ENCODE measurements at places on chromosomes 2 and 18.

DNA sequence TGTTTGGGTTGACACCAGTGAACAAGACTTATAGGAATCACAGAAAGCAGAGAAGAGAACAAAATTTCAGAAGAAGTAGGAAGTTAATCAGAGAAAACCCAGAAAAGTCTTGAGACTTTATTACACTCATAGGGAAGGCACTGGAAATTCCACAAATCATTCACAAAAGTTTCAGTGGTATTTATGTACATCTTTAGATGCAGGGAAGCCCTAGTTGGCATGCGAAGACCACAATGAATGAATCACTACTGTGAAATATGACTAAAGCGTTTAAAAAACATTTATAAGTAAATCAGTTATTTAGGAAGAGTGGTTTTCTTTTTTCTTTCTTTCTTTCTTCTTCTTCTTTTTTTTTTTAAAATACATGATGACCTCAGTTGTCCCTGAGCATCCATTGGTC lies 105.1 kb downstream of the NUP35 start:
- DNase-seq = no peak

DNA sequence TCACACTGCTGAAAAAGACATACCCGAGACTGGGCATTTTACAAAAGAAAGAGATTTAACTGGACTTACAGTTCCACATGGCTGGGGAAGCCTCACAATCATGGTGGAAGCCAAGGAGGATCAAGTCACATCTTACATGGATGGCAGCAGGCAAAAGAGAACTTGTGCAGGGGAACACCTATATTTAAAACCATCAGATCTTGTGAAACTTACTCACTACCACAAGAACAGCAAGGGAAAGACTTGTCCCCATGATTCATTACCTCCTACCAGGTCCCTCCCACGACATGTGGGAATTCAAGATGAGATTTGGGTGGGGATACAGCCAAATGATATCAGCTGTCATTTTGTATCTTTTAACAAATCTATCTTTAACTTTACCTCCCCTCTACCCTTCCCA lies 251.1 kb upstream of the RASGRP3 start:
- no peak for DNase-seq

- DNase-seq = no peak
These were observed 101.4 kb downstream of the FARSB start for GRCh38 chr2:222554517-222554916.

- no peak for DNase-seq
These were observed 1033.2 kb upstream of the NXPH2 start for GRCh38 chr2:139813340-139813739.

- no peak for DNase-seq
These were observed 333.1 kb upstream of the HNRNPA3 start for GRCh38 chr2:176879426-176879995.

GRCh38 chr2:43021791-43022509 lies 204.5 kb downstream of the ZFP36L2 start:
- DNase-seq = no peak

DNA sequence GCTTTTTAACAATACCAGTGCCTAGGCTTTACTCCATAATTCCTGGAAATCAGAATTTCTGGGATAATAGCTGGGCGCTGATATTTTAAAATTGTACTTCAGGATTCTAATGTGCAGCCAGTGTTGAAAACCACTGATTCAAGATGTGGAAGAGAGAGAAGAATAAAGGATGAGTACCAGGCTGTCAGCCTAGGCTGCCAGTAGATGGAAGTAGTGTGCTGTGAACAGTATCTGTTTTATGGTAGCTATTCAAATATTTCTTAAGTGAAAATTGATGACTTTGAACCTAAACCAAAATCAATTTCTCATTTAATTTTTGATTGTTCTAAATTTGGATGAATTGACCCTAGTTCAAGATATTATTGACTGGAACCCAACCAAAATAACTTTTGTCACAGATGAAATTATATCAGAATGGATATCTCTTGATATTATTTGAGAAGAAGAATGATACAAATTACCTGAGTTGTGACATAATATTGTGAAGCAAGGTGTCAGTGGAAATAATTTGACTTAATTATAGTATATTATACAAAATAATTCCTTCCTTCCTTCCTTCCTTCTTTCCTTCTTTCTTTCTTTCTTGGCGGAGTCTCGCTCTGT lies 88.0 kb downstream of the COMMD1 start:
- no peak for DNase-seq

DNA sequence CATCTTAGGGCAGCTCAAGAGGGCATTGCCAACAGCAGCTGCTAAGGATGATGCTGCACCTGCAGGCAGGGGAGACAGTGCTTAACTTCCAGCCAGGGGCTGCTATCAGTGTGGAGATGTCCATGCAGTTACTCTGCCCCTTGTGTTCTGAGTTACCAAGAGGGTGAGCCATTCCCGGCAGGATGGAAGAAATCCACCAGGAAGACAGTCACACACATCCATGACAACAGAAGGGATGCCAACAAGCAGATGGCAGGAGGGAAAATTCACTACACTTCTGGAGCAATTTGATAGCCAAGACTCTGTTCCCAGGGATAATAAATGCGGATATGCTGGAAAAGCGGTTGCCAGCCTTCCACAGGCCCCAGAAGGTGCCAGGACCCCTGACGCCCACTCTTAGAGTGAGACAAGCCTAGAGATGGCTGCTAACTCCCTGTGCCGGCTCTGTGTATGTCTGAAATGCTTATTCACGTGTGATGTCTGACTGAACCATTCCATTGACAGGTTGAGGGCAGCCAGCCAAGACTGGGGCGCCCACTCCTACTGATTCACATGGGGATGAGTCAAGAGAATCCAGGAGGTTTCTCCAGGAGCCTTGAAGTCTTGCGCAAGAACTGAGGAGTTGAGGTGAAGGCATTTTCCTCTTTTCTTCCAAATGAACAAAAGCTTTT lies 24.5 kb downstream of the LOXHD1 start:
- no peak for DNase-seq

DNA sequence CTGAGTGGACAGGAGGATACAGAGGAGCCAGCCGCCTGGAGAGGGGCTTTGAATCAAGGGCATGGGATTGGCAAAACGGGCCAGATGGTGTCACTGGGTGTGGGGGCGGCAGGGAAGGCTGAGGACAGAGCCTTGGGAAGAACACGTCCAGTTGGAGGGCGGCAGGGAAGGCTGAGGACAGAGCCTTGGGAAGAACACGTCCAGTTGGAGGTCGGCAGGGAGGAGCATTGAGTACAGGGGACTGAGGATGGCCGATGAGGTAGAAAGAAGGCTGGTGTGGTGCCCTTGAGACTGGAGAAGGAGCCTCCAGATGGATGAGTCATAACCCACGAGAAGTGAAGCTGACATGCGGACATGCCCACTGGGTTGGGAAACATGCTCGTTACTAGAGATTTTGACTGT lies 4.5 kb downstream of the HES6 start:
- DNase-seq = no peak

- DNase-seq = no peak
These were observed 100.5 kb downstream of the CDC42EP3 start for GRCh38 chr2:37570773-37571586.

GRCh38 chr2:160347269-160347863 lies 146.2 kb downstream of the RBMS1 start:
- DNase-seq = no peak

DNA sequence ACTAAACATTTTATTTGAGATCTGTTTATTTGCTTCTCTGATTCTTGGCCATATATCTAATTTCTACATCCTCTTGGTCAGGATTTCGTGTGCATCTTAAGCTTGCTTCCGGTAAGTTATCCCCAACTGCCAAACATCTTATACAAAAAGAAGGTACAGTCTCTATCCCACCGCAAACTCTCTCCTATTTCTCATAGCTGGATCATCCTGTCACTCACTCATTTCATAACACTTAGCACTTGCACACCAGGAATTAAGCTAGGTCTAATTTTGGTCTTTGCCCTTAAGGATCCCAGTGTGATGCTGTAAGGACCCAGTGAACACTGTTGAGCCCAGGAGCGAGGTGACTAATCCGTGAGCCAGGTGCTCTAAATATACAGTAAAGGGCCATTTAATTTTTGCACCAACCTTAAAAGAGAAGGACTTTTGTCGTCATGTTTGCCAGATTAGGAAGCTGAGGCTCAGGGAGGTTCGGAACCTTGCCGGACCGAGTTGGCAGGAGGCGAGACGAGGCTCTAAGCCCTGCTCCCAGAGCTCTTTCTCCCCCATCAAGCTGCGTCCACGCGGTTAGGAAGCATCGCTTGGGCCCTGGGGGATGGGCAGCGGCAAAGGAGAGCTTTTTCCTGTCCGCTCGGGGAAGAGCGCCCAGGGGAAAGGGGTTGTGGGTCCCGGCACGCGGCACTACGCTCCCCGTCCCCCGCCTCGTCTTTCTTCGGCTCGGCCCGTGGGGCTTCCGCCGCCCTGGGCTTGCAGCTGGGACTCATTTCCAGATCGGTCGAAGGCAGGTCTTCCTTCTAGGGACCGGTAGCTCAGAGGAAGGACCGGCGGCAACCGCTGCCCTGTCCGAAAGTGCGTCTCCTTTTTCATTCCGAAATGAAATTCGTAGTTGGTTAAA lies 4.1 kb upstream of the ITPRIPL1 start:
- DNase-seq = peak; percentile 27

GRCh38 chr2:189624648-189625355 lies 36.5 kb upstream of the ASNSD1 start:
- no peak for DNase-seq

DNA sequence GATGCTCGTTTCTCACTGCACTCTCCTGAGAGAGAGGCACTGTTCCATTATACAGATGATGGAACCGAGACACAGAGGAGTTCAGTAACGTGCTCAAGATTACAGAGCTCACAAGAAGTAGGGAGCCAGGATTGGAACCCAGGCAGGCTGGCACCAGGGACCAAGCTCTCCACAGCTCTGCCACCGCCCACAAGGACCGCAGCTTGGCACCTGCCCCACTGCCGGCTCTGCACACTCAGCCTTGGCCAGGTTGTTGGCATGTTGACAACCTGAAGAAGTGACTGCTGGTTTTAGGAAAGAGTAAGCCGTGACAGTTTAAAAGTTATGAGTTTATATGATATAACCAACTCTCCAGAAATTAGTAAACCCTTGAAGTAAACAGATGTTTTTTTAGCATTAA lies 48.0 kb upstream of the ITM2C start:
- DNase-seq = no peak

GRCh38 chr2:25482341-25482740 lies 140.6 kb upstream of the DNMT3A start:
- no peak for DNase-seq

GRCh38 chr2:241884951-241885290 lies 15.4 kb downstream of the RTP5 start:
- DNase-seq = no peak

- DNase-seq = no peak
These were observed 283.8 kb downstream of the RDH14 start for GRCh38 chr2:18276583-18277075.

DNA sequence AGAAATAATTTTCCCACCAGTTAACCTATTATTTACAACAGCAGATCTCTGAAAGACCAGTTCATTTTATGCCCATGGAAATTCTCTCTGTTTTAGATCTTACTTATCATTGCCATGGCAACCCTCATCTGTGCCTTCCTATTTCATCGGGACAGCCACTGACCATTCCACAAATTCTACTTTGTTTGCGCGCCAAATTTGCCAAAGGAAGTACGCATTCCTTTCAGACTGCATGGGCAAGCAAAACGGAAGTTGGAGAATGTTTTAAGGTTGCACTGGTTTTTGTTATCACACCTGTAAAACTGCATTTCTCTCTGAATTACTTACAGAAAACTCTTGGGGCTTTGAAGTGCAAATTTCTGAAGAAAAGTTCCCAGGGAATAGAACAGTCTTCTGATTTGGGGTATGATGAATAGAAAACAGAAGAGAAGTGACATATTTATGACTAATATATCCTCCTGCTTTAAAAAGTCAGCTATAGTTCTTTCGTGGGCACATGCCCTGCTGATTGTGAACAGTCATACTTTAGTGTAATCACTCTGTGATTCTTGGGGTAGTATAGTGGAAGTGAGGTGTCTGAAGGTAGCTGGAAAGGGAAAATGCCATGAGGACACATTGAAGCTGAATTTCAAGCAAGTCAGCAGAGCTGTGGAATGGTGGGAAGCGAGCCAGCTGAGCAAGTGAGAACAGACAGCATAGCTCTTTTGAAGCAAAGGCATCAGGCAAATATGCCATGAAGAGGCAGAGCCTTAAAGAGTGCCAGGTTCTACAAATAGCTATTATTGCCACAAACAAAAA lies 20.9 kb downstream of the NETO1 start:
- no peak for DNase-seq

DNA sequence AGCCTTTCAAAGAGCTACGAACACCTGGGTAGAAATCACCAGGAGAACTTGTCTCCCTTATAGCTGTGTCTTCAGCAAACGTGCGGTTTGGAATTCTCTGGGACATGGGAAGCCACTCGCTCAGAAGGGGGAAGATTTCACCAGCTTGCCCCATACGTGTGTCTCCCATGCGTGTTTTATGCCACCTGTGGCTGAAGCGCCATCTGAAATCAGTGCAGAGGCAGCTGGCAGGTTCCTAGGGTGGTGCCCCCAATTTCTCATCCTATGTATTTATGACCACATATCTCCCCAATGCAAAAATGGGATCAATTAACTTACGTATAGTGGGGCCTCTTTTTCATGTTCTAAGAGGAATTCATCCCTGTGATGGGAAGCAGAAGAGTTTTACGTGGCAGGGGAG lies 81.6 kb downstream of the TPO start:
- no peak for DNase-seq

DNA sequence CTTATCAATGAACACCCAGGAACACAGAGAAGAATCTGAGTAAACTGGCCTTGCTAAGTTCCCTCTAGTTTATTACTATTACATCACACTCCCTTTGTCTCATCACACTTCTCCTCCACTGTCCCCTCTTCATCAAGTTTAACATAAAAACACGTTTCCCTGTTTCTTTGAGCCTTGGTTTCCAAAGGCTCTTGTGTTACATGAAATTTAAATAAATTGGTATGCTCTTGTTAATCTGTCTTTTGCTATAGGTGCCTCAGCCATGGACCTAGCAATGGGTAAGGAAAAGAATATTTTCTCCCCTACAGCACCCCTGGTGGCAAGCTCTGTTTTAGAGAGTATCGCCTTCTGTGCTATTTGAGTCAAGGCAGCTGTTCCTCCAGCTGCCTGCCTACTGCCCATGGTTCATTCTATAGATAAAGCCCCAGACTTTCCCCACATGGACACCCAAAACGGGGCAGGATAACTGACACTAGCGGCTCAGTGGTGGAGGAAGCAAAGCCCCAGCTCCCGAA lies 31.8 kb downstream of the TGIF1 start:
- no peak for DNase-seq

DNA sequence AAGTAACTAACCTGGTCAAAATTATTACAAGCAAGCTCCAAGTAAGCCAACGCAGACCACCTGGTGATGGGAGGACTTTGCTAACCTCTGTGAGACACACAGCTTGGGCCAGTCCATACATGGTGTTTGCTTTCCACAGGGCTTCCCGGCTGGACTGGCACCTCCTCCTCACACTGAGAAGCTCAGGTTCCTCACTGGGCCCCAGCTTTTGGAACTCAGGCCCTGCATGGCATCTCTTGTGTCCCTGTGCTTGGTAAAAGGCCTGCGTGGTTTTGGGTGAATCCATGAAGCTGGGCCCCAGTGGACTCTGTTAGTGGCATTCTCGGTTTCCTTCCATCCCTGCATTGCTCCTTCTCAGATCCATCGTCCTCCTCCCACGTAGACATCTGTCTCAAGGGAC lies 123.4 kb downstream of the VAPA start:
- no peak for DNase-seq

- DNase-seq = no peak
These were observed 233.7 kb upstream of the HNRNPA3 start for GRCh38 chr2:176978921-176979320.

All from neuronal stem cell (in vitro differentiated cells).